ENCODE measurements at places on chromosomes 5 and 9.
A peak's percentile ranks its signal among the peaks of the same experiment; 100 is the strongest.

DNA sequence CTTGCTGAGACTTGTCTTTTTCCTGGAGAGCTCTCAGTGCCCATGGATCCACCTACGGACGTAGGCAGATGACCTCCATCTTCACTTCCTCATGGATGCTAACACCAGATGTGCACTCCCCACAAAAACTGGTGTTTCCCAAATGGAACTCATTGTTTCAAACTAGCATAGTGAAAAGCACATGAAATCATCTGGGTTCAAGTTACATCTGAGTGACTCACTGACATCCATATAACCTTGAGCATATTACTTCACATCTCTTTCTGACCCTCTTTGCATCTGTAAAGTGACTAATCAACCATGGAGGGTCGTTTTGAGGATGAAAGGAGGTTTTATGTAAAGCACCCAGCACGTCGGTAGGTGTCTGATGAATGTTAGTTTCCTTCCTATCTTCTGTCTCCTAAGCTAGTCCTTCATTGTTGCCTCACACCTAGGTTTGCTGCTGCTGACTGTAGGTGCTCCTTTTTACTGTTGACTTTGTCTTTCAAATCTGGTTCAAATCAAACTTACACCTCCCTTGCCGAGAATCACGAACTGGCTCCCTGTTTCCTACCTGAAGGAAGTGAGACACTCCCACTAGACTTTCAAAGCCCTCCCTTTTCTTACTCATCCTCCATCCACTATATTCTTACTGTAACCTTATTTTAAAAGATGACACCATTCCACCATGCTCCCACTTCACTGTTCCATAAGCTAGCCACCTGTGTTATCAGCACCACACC lies 10.3 kb downstream of the OCLN start:
- DNase-seq: peak; percentile 66

GRCh38 chr5:72036951-72037350 lies 70.3 kb upstream of the MAP1B start:
- DNase-seq: peak; percentile 11

GRCh38 chr9:108467161-108467560 lies 388.6 kb downstream of the ACTL7B start:
- no peak for DNase-seq

GRCh38 chr5:56105511-56106291 lies 110.9 kb upstream of the IL6ST start:
- DNase-seq: peak; percentile 44

DNA sequence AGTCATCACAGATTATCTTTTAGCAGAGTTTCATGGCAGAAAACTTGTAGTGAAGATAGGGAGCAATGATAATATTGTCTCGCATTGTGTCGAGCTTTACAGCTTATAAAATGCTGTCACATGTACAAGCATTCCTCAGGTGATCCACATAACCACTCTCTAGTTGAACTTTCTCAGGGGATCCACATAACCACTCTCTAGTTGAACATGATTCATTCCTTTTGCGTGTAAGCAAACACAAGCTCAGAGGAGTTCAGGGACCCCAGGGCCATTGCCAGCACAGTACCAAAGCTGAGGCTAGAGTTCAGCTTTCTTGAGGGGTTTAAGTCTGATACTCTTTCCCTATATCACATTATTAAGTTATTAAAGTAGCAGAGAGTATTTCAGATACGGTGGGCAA lies 86.7 kb downstream of the CDH6 start:
- peak; percentile 30 for DNase-seq

- DNase-seq: no peak
Measured at GRCh38 chr9:115466756-115467155, 348.8 kb upstream of the TNC start.

GRCh38 chr5:36669015-36669651 lies 62.7 kb downstream of the SLC1A3 start:
- no peak for DNase-seq

DNA sequence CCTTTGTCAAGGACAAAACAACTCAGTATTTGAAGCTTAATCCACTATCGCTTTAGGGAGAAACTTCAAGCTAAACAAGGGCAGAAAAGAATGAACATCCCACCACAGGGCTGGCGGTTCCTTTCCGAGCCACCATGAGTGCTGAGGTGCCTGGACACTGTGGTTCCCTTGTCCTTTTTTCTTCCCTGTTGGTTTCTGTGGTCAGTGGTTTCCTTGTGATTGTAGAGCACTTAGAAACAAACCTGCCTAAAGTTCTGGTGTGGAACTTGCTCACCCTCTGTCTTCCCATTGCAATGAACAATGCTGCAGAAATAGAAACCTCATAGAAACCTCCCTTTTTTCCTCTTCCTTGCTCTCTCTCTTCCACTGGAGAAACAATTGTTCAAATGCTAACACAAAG lies 79.3 kb upstream of the TBC1D2 start:
- no peak for DNase-seq

DNA sequence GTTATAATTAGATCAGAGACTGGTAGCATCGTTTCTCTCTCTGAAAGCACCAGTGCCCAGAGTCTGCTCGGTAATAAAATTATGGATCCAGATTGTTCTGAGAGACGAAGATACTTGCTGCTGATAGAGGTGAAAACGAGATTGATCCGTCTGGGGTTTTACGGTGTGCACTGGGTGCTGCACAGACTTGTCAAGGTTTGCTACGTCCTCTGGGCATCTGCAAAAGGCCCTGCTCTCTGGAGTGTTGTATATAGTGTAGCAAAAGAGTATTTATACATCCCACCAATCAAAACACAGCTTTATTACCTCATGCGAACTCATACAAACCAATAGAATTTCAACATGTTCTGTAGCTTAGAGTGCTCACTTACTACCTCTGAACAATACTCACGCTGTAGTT lies 219.3 kb downstream of the PBX3 start:
- DNase-seq: no peak

DNA sequence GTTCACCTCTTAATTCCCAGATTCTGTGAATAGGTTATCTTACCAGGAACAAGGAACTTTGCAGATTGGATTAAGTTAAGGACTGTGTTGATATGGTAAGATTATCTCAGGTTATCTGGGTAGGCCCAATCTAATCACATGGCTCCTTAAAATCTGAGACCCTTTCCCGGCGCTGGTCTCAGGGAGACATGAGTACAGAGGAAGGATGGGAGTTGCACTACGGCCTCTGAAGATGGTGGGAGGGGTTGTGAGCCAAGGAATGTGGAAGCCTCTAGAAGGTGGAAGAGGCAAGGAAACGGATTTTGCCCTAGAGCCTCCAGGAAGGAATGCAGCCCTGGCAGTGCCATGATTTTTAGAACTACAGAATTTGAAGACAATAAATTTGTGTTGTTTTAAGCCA lies 95.1 kb downstream of the AK8 start:
- no peak for DNase-seq

GRCh38 chr9:98819231-98819630 lies 11.8 kb downstream of the GALNT12 start:
- DNase-seq: no peak

- DNase-seq: no peak
Measured at GRCh38 chr5:129384193-129384592, 75.9 kb upstream of the ADAMTS19 start.

GRCh38 chr5:117138523-117138922 lies 563.9 kb upstream of the SEMA6A start:
- DNase-seq: no peak

DNA sequence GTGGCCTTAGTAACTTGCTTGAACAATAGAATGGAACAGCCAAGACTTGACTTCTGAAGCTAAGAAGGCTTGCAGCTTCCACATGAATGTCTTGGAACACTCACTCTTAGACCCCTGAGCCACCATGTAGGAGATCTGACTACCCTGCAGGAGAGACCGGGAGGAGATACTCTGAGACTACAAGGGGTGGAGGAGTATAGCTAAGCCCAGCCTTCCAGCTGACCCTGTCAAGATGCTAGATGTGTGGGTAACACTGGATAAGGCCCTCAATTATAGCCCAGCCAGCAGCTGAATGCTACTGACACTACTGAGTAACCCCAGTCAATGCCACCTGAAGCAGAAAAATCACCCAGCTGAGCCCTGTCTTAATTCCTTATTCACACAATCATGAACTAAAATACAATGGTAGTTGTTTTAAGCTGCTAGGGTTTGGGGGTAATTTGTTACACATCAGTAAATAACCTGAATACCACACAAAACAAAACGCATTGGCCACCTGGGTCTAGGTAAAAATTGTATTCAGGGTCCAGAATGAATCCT lies 180.9 kb downstream of the FSTL4 start:
- DNase-seq: no peak

DNA sequence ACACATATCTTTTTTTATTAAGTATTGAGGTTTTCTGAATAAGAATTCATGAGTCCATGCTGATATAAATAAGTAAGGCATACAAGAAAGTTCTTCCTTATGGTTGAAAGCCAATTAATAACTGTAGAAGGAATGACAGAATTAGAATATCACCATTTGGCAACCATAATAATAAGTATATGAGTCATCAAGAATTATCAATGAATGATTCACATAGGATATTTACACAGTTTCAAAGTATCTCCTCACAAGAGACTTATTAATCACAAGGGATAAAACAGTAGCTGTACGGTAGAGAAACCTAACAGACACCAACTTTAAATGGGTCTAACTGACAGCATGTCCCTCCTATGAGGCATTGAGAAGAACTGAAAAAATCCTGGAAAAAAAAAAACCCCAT lies 161.6 kb downstream of the NR3C1 start:
- peak; percentile 50 for DNase-seq

DNA sequence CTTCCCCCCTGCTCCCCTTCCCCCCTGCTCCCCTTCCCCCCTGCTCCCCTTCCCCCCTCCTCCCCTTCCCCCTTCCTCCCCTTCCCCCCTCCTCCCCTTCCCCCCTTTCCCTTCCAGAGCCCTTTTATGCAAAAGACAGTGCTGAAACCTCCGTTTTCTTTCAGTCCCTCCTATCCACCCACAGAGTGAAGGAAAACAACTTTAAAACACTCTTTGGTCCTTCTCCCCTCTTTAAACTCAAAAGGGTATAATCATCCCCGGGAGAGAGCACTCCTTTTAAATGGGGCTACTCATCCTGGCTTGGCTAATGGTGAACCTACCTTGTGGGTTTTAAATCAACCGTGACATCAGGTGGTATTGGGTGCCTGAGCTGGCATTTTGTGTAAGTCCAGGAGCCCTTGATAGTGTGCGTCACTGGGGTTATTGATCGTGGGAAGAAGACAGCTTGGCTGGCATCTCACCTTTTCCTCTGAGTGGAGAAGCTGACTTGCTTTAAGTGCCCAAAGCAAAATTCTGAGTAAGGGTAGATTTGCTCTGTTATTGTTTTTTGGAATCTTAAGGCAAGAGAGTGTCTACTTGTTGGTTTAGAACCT lies 2.7 kb downstream of the LARP1 start:
- DNase-seq: no peak

- no peak for DNase-seq
Measured at GRCh38 chr5:66972004-66972403, 224.6 kb downstream of the CD180 start.

DNA sequence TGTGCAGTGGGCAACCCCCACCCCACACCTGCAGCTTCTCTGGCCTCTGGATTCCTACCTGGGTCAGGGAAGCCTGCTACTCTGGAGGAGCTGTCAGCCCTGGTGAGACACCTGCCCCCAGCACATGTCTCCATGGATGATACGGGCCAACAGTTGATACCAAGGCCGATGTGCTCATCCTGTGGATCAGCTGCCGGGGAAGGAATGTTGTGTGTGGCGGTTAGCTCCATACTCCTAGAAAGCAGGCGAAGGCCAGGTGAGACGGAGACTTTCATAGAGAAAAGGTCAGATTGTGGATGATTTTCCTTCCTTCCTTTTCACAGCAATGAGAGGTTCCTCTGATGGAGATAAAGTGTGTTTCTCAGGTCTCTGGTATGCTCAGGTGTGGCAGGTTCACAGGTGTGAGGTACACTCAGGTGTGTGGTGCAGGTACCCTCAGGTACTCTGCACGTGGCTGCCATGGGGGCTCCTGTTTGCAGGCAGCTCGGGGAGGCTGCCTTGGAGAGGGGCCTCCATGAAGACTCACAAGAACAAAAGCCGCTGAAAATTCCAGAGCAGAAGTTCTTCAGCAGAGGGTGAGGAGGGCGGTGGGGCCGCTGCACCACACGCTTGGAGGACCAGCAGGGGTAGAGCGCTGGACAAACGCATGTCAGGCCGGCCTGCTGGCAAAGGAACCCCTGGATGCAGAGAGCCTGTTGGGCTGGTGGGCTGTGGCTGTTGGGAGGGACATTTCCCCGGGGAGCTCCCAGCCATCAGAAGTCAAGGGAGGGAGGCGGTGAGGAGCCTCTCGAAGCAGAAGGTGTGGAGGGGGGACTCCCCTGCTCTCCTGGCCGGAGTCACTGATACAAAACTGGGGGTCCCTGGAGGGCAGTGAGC lies 5.1 kb upstream of the AHRR start:
- DNase-seq: no peak

GRCh38 chr5:36875051-36875789 lies 1.3 kb upstream of the NIPBL start:
- peak; percentile 41 for DNase-seq

DNA sequence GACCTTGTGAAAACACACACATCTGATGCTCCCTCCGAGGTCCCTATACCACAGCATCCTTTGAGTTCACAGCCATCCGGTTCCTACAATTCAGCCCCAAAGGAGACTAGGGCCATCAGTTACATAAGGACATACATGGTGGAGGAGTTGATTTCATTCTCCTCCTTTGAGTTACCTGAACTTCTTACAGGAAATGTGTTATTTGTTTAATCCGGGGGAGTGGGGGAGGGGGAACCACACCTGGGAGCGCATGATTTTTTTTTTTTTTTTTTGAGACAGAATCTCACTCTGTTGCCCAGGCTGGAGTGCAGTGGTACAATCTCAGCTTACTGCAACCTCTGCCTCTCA lies 30.7 kb downstream of the SEMA4D start:
- no peak for DNase-seq

DNA sequence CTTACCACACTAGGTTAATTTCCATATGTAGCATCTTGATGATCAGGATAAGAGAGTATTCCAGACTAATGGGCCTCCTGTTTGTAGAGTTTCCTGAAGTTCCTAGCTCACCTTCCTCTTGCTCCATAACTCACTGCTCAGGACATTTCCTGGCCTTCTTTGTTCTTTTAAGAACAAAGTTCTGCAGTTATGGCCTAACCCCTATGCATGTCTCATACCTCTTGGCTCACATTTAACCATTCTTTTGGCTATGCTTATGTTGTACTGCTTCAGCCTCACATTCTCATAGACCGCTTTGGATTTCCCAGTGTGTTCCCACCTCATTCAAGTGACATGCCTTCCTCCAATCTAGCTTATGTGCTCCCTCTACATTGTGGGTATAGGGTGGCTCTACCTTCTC lies 40.5 kb upstream of the HMGCS1 start:
- no peak for DNase-seq

- DNase-seq: peak; percentile 40
Measured at GRCh38 chr5:159033351-159033657, 66.4 kb downstream of the EBF1 start.

Measured in fibroblast of the aortic adventitia (primary cell).